ENCODE measurements at places on chromosomes 5 and 9.

DNA sequence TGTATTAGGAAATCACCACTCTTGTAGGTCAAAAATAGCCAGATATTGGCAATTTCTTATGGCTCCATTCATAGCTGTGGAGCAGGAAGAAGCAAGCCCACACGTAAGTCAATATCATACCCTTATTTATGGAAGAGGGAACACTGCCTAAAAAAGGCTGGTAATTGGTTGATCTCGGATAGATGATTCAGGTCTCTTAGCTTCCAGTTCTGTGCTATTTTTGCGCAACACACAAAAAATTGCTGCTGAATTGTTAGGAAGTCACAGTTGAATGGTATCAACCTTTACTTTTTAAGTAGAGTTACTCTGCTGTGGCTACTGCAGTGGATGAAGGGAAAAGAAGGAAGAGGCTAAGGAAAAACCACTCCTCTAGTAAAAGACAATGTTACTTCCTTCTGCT is 168.8 kb downstream of the ARHGAP26 start:
- no peak for DNase-seq

- no peak for DNase-seq
Measured at GRCh38 chr9:114117996-114118830, 19.1 kb upstream of the KIF12 start.

- no peak for DNase-seq
Measured at GRCh38 chr9:35749515-35750255, 598 bp downstream of the RGP1 start.

DNA sequence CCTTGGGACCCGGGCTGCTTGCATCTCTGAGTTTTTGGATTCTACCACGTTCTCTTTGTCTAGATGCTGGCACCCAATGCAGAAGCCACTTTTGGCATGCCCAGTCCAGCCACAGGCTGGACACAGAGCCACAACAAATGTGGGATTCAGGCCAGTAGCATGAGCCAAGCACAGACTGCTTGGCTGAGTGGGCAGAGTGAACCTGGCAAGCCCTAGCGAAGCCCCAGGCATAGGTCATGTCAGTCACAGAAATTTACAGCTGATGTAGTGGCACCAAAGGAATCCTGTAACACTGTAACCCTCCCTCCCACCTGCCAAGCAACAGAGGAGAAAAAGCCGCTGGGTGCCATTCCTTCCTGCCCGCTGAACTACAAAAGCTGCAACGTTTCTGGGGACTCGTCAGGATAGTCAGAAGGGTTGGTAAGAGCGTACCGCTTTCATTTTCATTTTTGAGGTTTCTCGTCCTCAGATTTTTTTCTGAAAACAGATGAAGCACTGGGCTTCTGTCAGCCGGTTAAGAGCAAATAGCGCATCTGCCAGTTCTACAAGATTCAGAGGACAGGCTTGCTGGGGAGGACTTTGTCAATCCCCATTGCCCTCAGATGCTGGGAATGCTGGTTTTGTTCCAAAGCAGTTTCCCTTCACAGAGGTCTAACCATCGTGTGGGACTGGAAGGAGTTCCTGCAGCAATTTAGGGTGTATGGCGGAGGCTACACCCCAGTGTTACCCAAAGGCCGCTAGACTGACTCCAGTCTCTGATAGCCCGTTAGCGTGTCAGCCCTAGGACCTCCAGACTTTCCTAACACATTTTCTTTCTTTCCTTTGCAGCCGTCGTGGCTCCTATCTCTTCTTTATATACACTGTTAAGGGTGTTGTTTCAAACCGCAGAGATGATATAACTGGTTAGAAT is 399.0 kb downstream of the HTR1A start:
- DNase-seq: no peak

All from stimulated activated CD8-positive, alpha-beta memory T cell treated with anti-CD3 and anti-CD28 coated beads, Interleukin-15, amount 100 ng/mL, for 24 hours (primary cell).